Astrocyte (in vitro differentiated cells and primary cell): ENCODE measurements at places on chromosomes 3 and 15. TPM values are rescaled to one million over a fixed set of nuclear protein-coding genes. Genes with fewer than 3 reads are reported as not detected.

The GJD2 gene
- total RNA-seq: 0.48 and 1.00 TPM in 2 replicates

DNA sequence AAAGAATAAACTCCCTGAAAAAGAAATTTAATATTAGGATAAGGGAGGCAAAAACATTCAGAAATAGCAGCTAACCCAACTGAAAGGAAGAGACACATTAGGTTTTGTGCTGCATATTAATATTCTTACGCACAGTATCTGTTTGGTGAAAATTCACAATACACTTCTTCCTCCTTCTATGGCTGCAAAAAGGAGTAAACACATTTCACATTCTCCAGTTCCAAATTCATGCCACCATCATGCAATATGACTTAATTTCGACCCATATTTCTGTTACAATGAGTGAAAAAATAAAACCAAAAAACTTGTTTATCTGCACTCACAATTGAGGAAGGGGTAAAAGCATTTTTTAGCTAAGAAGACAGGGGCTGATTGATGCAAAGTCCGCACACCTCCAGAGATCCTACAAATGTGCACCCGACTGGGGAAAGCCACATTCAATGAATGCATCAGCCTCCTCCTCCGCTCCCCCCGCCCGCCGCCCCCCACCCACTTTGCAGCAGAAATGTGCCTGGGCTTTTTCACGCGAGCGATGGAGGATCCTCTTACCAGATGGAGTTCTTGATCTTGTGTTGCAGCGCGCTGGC lies 1.0 kb downstream of the RFX7 start:
- H3K27ac ChIP-seq: peak overlapping the region; percentile 5
- peak overlapping the region; percentile 75 for H3K4me3 ChIP-seq
- peaks cover 15% of the 10 kb centered on the region for H3K4me1 ChIP-seq

DNA sequence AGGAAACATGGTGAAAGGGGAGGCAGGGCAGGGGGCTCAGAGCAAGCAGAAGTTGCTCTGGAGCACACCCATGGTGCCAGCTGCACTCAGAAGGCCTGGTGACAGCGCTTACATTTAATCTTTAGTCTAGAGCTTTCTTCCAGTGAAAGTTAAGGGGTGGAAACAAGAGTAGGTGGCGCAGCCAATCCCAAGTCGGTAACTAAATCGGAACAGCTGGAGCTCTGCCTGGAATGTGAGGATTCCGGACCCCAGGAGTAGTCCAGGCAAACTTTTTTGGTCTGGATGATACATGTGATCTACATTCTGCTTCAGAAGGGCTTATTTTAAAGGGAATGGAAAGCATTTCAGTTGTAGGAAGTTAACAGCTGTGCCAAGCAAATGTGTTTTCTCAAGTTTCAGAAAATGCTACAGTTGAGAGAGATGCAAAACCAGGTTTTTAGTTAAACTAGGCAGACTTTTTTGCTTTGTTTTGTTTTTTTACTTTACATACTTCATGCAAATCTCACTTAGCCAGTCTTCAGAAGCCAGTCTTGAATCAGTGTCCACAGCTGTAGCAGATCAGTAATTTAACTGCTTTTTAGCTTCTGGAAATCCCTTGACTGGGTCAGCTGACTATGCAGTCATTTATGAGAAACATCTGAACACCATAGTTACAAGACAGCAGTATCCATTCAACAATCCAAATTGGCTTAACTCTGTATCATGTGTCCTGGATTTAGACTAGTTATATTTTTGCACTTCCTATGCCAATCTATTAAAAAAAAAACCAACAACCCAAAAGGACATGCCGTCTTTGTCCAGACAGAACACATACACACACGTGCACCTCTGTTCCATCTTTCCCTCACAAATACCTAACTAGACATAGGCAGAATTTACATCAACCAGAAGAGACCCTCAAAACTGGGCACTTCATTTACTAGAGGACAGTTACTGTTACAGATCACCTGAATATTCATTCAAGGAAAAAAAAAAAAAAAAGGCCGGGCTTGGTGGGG lies 33.2 kb downstream of the ZNF106 start:
- H3K36me3 ChIP-seq: no peaks in the 10 kb centered on the region
- peak; percentile 95 for DNase-seq
- H3K4me1 ChIP-seq: peaks cover 21% of the 10 kb centered on the region
- peak overlapping the region; percentile 88 for H3K27ac ChIP-seq

GRCh38 chr3:124860599-124860998 lies 26.6 kb downstream of the ITGB5 start:
- peak overlapping the region; percentile 91 for H3K27ac ChIP-seq
- H3K36me3 ChIP-seq: peaks cover 3% of the 10 kb centered on the region
- H3K4me3 ChIP-seq: no peak overlapping the region
- peak; percentile 99 for DNase-seq
- H3K27me3 ChIP-seq: no peaks in the 10 kb centered on the region

DNA sequence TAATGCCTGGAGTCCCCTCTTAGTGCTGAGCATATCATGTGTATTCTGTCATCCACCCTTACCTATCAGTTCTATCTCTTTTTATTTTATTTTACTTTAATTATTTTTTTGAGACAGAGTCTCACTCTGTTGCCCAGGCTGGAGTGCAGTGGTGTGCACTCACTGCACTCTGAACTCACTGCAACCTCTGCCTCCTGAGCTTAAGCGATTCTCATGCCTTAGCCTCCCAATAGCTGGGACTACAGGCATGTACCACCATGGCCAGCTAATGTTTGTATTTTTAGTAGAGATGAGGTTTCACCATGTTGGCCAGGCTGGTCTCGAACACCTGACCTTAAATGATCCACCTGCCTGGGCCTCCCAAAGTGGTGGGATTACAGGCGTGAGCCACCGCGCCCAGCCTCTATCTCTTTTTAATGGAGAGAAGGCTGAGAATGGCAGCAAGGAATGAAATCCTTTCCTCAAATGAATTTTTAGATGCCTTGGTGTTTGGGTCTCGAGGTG lies 11.4 kb downstream of the SACM1L start:
- no peak overlapping the region for H3K27ac ChIP-seq
- no peaks in the 10 kb centered on the region for H3K27me3 ChIP-seq
- no peaks in the 10 kb centered on the region for H3K4me1 ChIP-seq
- no peak overlapping the region for H3K4me3 ChIP-seq

The MORC1 gene
- not detected in 2 replicates for total RNA-seq

DNA sequence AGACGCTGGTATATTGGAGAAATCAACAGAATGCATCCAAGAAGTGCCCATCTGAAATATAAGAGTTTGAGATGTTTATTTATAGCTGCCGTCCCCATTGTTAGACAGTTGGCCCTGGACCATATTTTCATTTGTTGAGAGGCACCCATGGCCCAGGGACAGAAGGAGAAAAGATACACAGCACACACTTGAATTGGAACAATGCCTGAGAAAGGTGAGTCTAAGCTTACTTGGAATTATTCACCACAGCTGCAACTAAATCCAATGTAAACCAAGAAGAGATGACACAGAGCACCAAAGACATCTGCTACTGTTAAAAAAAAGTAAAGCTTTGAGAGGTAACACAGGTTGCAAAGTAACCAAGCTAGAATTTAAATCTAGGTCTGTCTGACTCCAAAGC lies 525.5 kb upstream of the NAALADL2 start:
- H3K4me3 ChIP-seq: no peak overlapping the region
- H3K36me3 ChIP-seq: no peaks in the 10 kb centered on the region
- H3K27ac ChIP-seq: no peak overlapping the region
- no peak for DNase-seq

The THBS1 gene
- 720 and 820 TPM in 2 replicates for total RNA-seq

The PLAAT1 gene
- total RNA-seq: 3.9 and 4.6 TPM in 2 replicates

DNA sequence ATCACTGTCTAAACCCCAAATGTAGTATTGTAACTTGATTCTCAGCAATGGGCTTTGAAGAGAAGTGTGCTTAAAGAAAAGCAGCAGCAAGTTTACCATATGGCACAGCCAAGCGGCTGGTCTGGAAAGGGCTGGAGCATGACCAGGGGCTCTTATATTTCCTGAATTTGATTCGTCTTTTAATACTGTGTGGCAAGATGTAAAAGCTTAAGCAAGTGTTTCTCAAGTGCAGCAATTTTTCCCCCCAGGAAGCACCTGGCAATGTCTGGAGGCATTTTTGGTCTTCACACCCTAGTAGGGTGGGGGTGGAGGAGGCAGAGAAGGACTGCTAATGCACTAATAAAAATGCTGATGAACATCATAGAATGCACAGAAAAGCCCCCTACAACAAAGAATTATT lies 397.9 kb downstream of the NTRK3 start:
- DNase-seq: no peak
- no peaks in the 10 kb centered on the region for H3K4me1 ChIP-seq
- H3K4me3 ChIP-seq: no peak overlapping the region
- H3K27me3 ChIP-seq: no peaks in the 10 kb centered on the region
- no peak overlapping the region for H3K27ac ChIP-seq

The STRIT1 gene
- not detected in 2 replicates for total RNA-seq

The KBTBD13 gene
- total RNA-seq: not detected in 2 replicates

GRCh38 chr15:58724466-58724865 lies 25.0 kb downstream of the ADAM10 start:
- no peak overlapping the region for H3K27ac ChIP-seq
- no peaks in the 10 kb centered on the region for H3K36me3 ChIP-seq
- H3K4me3 ChIP-seq: no peak overlapping the region

GRCh38 chr3:155210736-155211135 lies 82.7 kb downstream of the STRIT1 start:
- no peaks in the 10 kb centered on the region for H3K36me3 ChIP-seq
- no peak overlapping the region for H3K4me3 ChIP-seq
- no peaks in the 10 kb centered on the region for H3K4me1 ChIP-seq
- no peak for DNase-seq
- H3K27me3 ChIP-seq: no peaks in the 10 kb centered on the region
- H3K27ac ChIP-seq: no peak overlapping the region
